ENCODE measurements at places on chromosomes 12 and 14. TPM values are rescaled to one million over a fixed set of nuclear protein-coding genes. Genes with fewer than 3 reads are reported as not detected.

DNA sequence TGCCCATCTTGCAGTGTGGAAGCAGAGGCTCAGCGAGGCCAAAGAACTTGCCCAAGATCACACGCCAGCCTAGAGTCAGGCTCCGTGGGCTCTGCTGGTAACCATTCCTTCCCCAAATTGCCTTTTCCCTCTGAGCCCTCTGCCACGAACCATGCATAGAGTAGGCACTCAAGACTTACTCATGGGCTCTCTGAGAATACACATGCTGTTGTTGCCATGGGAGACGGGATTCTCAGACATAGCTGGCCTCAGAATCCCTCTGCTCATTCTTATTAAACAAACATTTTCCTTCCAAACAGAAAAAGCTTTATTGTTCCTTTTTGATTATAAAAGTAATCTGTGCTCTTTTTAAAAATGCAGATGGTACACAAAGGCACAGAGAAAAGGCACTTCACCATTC is 52.5 kb upstream of the WSCD2 start:
- no peak for DNase-seq

- DNase-seq: no peak
Measured at GRCh38 chr12:57733928-57734327, 4.6 kb downstream of the AGAP2 start.

DNA sequence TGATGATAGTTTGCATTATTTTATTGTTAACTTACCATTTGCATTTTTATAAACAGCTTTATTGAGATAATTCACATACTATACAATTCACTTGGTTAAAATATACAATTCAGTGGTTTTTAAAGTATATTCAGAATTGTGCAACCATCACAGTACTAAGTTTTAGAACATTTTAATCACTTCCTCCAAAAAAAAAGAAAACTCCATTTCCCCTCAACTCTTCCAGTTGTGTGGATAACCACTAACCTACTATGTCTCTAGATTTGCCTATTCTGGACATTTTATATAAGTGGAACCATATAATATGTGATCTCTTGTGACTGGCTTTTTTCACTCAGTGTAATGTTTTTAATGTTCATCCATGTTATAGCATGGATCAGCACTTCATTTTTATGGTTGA is 41.3 kb downstream of the WNK1 start:
- DNase-seq: no peak

GRCh38 chr12:96445691-96446583 is 43.4 kb upstream of the CFAP54 start:
- DNase-seq: no peak

- no peak for DNase-seq
Measured at GRCh38 chr12:109330282-109331230, 17.1 kb upstream of the MYO1H start.

DNA sequence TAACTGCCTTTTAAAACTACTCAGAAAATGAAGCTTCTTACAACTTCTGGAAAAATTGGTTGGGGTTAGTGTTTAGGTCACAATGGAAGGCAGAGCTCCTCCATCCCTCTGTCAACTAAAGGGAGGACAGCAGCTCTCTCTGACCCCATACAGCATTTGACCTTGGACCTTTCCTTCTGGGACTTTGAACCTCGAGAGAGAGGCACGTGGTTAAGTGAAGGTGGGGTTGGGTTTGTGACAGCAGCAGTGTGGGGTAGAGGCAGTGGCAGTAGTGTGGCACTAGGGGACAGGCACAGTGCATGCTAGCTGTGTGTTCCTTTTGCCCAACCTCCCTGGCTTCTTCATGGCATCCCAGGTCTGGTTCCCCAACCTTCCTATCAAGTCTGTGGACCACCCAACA is 9.4 kb upstream of the C12orf75 start:
- DNase-seq: no peak

DNA sequence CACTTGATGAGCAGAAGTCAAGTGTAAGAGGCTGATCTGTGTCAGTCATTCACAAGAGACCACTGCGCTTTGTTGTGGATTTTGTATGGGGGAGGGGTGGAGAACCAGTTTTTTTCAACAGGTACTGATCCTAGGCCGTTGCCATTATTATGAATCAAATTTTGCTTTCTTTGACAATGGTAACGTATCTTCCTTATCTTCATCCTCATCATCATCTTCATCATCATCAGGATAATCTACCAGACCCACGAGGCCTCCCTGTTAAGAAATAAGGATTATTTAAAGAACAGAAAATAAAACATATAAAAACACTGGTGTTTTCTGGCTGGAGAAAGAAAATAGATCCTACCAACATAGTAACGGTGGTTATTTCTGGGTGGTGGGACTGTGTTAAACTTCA is 41.0 kb upstream of the CCDC88C start:
- DNase-seq: no peak

DNA sequence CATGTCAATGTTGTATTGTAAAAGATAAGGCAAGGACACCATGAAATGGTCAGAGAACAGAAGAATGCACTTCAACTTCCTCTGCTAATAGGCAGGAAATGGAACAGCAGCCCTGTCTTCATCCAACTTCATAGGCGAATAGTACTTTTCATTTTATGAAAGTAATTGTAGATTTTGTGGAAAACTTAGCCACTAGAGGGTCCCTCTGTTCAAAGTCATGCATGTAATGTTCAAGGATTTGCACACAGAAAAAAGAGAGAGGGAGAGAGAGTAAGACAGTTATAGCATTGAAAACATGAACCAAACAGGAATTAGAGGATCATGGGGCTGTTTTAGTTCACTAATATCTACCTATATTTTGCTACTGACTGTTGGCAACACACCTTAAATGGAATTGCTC is 172.2 kb downstream of the FLRT2 start:
- no peak for DNase-seq

- no peak for DNase-seq
Measured at GRCh38 chr14:104602315-104602932, 2.1 kb downstream of the TMEM179 start.

- DNase-seq: no peak
Measured at GRCh38 chr14:105147671-105148603, 20.6 kb downstream of the JAG2 start.

DNA sequence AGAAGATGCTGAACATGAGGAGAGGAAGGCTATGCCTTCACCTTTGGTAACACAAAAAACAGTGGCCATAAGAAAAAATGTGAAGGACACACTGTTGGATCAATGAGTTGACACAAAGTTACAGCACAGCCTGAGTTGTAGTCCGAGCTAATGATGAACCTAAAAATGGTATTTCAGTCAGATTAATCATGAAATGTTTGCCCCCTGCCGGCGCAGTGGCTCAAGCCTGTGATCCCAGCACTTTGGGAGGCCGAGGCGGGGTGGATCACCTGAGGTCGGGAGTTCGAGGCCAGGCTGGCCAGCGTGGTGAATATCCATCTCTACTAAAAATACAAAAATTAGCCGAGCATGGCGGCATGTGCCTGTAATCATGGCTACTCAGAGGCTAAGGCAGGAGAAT is 1.3 kb upstream of the CAPRIN2 start:
- no peak for DNase-seq

GRCh38 chr12:26028953-26029735 is 70.7 kb downstream of the RASSF8 start:
- no peak for DNase-seq

GRCh38 chr12:30989754-30990153 is 63.2 kb downstream of the TSPAN11 start:
- DNase-seq: no peak

GRCh38 chr14:41297576-41298327 is 308.9 kb upstream of the LRFN5 start:
- DNase-seq: no peak

DNA sequence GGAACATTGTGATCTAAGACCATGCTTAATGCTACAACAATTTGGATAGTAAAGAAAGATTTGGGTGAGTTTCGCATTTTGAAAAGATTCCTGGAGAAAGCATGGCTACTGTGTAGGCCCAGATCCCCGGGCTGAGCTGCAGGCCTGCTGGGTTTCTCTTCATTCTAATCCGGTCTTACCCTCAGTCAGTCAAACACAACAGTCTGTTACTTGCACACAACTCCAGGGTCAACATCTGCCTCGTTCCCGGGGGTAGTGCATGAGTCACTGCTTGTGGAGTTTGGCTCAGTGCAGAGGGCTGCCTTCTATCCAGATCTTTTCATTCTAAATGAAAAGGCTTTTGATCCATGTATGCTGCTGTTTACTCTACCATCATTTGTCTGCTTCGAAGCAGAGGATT is 60.4 kb upstream of the SEL1L start:
- DNase-seq: no peak

DNA sequence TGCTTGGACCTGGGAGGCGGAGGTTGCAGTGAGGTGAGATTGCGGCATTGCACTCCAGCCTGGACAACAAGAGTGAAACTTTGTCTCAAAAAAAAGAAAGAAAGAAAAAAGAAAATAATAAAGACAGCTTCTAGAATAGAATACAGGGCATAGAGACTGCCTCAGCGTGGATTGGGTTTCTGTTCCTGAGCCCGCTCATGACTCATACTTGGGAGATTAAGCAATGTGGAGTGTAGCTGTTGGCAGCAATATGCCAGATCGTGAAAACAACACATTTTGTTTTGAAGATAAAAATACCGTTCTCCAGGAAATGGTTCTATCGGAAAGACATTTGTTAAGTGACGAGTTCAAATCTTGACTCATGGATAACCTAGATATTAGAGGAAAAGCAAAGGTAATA is 67.2 kb downstream of the GLT1D1 start:
- peak; percentile 27 for DNase-seq

DNA sequence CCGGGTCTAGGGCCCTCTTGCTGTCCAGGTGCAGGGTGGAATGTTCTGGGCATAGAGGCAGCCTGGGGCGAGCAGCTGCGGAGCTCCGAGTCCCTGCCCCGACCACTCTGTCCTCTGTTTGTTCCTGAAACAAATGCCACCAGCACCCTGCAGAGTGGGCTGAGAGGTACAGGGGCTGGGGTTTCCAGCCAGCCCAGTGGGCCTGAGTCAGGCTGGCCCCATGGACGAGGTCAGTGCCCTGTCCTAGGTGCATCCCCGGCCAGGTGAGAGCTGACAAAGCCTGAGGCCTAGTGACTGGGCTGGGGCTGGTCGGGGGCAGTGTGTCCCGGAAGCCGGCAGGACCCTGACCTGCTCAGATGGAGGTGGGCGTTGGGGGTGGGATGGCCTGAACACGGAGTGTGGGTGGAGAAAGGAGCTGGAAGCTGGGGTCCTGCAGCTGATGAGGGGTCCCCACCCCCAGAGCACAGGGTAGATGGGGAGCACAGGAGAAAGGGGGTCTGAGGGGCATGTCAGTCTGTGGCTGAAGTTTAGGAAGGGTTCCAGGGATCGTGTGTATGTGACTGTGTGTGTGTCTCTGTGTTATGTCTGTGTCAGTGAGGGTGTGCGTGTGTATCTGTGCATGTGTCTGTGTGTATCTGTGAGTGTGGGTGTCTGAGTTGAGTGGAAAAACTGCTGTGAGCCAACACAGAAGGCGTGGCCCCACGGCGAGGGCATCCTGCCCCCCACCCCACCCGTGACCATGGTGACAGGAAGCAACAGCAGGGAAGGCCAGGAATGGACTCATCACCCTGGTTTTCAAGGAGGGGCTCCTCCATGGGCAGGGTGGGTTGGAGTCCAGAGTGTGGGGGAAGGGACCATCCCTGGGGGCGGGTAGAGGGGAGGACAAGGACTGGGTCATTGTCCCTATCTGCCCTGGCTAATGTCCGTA is 2.4 kb upstream of the CRIP1 start:
- DNase-seq: no peak

- DNase-seq: no peak
Measured at GRCh38 chr12:7075939-7076338, 15.4 kb downstream of the C1S start.

- no peak for DNase-seq
Measured at GRCh38 chr12:54890339-54890738, 36.0 kb downstream of the MUCL1 start.

DNA sequence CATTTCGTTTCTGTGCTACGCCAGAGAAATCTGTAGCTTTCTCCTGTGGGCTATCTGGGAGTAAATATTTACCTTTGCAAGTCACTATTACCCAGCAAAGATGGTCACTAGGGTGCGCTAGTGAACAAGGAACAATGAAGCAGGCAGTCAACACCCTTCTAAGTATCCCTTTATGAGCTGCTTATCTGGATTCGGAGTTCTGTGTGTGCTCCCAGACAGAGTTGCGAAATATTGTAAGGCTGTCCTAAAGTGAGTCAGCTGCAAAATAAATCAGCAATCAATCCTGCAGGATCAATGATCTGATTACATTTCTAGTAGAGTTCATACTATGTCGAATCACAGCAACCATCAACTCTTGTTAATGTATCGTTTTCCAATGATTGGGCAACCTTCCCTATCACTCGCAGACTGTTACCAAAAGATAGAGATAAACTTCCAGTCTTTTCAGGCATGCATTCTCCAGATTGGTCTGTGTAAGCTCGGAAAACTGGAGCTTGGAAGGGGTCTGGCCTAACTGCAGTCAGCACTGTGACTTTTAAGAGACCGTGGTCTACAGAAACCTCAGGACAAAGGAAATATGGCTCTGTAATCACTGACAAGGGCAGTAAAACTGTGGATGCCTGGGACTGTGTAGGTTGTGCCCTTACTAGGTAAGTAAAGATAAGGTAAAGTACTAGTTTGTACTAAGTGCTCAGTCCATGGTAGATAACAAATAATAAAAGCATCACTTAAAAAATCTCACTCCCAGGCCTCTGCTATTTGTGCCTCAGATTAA is 133.5 kb downstream of the KCNK10 start:
- DNase-seq: peak; percentile 55

DNA sequence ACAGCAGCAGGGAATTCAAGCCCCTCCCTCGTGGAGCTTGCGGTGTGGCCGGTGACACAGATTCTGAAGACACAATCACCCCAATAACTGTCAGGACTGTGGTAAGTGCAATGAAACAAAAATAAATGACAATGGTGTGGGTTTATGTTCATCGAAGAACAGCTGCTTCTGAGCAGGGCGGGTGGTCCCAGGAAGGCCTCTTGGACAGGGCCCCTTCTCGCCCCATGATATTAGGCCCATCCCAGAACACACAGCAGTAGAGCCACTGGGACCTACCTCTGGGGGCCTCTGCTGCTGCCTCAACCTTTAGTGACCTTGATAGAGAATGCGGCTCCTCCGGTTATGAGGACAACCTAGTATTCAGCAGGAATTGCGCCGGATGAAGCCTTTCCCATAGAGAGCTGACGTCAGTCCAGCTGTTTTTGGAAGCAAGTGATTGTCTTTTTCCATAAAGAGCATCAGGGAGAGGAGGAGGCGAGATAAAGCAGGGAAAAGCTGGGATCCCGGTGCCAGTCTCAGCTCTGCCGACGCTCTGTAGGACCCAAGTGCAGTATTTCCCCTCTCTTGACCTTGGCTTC is 84.1 kb upstream of the BCL11B start:
- DNase-seq: peak; percentile 12

The TMEM233 gene
- total RNA-seq: not detected

The TAS2R9 gene
- total RNA-seq: not detected

The MYL2 gene
- not detected for total RNA-seq

The IKZF4 gene
- 2.9 TPM for total RNA-seq

The CCDC177 gene
- not detected for total RNA-seq

The DBX2 gene
- 0.32 TPM for total RNA-seq

The RFX4 gene
- not detected for total RNA-seq

The KRT73 gene
- total RNA-seq: not detected

The ABCC9 gene
- total RNA-seq: 10.2 TPM

The LPCAT3 gene
- 67.5 TPM for total RNA-seq

The OVCH1 gene
- total RNA-seq: 0.33 TPM
